Right ventricle myocardium superior (tissue), 1 donor: ENCODE measurements at places on chromosomes 4 and X. TPM values are rescaled to one million over a fixed set of nuclear protein-coding genes. Genes with fewer than 3 reads are reported as not detected.

Gene DRD5
- not detected for total RNA-seq

Gene FGF13
- total RNA-seq = 0.43 TPM

Gene XKRX
- not detected for total RNA-seq

Gene INTS6L
- 2.4 TPM for total RNA-seq

Gene WDFY3
- 34.2 TPM for total RNA-seq

Gene SHOX
- total RNA-seq = not detected
